Putamen (tissue), 1 donor: ENCODE measurements at places on chromosomes 2 and 18.

DNA sequence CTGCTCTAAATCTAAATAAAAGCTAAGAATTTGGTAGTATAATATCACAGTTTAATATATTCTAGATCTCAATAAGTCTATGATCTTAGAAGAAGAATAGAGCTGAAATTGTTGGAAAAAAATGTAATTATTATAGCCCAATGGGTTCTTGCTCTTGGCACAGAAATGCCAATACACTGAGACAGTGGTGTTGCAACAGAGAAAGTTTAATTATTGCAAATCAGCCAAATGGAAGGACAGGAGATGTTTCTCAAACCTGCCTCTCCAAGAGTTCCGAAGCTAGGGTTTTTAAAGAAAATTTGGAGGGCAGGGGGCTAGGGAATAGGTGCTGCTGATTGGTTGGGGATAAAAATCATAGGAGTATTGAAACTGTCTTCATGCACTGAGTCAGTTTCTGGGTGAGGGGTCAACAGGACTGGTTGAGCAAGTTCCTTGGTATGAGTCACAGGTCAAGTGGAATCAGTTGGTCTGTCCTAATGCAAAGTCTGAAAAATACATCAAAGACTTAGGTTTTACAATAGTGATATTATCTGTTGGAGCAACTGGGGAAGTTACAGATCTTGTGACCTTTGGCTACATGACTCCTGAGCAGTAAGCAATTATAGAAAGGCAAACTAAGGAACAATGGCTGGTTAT, 228.6 kb downstream of the CD226 start:
- DNase-seq = no peak

GRCh38 chr18:60870261-60871153, 462.7 kb upstream of the CDH20 start:
- no peak for DNase-seq

- DNase-seq = no peak
Observed at GRCh38 chr2:113273027-113273551, 5.6 kb downstream of the PAX8 start.

GRCh38 chr2:196915507-196916189, 10.9 kb downstream of the PGAP1 start:
- no peak for DNase-seq

- DNase-seq = no peak
Observed at GRCh38 chr2:72183016-72183415, 35.4 kb upstream of the CYP26B1 start.

DNA sequence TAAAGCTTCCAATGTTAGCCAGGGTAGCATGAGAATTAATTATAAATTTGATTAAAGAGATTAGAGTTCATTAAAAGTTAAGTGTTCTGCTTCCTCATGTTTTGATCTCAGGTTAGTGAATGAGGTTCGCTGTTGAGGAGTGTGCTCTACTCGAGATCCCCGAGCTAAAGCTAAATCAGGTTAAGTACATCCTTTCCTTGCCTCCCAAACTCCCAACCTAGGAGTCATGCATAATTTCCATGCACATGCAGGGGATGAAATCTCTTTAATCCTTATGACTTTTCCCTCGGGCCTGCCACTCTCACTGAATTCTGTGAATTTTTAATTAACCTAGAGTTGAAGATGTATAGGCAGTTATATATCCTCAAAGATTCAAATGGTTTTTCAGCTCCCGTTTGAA, 156.1 kb upstream of the NCK2 start:
- no peak for DNase-seq

DNA sequence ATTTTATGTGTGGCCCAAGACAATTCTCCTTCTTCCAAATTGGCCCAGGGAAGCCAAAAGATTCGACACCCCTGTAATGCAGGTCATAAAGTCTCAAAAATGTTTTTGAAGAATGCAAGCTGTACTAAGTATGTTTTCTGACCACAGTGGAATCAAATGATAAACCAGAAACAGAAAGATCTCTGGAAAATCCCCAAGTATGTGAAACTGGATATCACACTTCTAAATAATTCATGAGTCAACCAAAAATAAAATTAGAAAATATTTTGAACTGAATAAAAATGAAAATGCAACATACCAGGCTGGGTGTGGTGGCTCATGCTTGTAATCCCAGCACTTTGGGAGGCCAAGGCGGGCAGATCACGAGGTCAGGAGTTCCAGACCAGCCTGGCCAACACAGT, 34.1 kb upstream of the UBE2F start:
- DNase-seq = no peak

DNA sequence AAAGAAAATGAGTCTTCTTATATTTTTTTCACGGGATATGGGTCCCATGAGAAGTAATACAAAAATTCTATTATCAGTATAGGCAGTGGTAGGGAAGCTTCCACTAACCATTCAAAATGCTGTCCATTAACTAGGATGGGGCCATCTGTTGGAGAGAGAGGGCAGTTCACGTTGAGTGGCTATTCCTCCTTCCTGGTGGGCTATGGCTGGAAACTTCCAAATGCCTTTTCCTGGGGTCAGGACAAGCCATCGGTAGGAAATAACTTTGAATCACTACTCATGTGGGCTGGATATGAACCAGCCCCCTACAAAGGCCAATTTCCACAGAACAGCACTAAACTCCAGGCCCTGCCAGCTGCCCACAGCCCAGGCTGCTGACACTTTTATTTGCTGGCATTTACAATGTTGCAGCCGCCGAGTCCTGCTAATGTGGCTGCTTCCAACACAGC, 156.1 kb upstream of the HNRNPA3 start:
- DNase-seq = no peak

- DNase-seq = no peak
Observed at GRCh38 chr2:141186413-141187074, 944.3 kb downstream of the LRP1B start.

GRCh38 chr2:24984912-24985311, 13.2 kb upstream of the DNAJC27 start:
- no peak for DNase-seq

DNA sequence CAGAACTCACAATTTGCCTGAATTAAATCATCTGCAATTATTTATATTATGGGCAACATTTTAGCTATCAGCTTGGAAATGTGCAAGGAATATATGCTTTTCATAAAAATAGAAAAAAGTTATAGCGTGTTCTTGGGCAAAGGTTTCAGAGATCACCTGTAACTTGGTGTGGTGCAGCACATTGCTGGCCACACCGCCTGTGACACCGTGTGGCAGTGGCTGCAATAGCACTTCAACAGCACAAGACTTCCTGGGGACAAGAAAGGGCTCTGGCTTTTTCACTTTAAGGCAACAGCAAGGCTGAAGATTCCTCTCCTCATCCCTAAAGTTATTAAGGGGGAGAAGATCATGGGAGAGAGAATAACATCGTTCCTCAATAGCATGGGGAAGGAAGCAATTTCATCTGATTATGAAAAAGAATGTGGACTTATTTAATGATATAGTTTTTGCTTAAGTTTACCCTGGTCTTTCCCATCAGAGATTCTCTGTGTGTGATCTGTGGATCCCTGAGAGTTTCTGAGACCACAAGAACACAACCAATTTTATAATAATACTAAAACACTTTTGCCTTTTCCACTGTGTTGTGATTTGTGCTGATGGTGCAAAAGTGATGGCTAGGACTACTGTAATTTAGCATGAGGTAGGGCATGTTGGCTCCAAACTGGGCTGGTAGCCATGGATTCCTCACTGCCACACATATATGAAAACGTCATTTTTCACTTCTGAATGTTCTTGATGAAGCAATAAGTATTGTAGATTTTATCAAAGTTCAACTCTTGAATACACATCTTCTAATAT, 15.0 kb upstream of the SERPINB3 start:
- no peak for DNase-seq

DNA sequence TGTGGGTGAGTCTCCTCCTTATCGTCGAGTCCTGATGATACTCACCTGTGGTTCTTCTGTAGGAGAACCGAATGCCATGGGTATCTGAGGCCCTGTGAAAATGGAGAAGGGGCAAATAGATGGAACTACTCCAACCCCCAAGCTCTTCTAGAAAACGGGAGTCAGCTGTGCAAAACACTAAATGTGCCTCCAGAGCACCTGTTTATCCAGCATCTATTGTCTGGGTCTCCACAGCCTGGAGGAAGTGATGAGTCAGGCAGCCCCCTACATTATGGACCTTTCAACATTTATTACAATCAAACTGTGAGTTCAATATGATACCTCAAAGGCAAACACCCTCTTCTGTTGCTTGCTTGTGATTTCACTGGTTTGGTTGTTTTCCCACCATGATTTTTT, 9.8 kb upstream of the LRRFIP1 start:
- DNase-seq = no peak

DNA sequence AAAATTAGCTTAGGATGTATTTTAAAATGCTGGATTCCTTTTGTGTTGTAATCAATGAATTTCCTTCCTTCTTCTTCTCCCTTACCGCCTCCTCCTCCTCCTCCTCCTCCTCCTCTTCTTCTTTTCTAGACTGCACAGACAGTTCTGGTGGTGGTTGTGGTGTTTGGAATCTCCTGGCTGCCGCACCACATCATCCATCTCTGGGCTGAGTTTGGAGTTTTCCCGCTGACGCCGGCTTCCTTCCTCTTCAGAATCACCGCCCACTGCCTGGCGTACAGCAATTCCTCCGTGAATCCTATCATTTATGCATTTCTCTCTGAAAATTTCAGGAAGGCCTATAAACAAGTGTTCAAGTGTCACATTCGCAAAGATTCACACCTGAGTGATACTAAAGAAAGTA, 18.8 kb downstream of the GALR1 start:
- DNase-seq = no peak

DNA sequence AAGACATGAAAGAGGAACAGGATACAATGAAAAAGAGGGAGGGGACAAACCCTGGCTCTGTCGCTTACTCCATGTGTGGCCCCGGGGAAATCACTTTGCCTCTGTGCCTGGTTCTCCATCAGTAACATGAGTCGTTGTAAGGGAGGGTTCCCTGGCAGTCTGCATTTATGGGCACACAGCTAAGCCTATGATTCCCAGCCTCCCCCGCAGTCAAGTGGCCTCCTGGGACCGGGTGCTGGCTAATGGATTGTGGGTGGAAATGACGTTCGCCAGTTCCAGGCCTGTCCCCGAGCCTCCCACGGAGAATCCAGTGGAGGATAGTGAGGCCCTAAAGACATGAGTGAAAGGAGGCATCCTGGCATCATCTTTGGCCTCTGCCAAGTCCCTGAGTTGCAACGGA, 42.7 kb downstream of the SFXN5 start:
- no peak for DNase-seq

GRCh38 chr2:224816816-224817215, 100.7 kb upstream of the CCDC195 start:
- DNase-seq = no peak

DNA sequence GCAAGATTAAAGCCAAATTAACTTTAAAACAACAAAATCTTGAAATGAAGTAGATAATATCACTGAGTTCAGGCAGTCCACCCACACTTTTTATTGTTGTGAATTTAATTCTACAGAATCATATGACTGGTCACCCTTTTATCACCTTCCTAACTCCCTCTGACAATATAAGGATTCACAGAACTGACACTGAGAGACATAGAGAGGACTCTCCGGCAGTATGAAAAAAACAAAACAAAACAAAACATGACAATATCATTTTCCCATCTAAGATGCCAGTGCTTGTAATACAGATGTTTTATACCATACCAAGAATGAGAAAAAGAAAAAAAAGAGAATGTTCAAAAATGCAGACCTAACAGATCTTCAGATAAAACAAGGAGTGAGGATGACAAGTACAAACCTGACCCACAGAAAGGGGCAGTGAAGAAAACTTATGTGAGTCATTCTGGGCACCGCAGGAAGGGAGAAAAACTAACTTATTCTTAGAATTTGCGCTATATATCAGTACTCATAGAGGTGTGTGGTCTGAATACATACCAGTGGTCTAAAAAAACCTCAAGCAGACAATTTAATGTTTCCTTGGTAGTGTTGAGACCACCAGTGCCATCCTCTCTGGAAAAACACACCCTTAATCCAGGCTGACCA, 136.6 kb downstream of the ZAP70 start:
- no peak for DNase-seq

DNA sequence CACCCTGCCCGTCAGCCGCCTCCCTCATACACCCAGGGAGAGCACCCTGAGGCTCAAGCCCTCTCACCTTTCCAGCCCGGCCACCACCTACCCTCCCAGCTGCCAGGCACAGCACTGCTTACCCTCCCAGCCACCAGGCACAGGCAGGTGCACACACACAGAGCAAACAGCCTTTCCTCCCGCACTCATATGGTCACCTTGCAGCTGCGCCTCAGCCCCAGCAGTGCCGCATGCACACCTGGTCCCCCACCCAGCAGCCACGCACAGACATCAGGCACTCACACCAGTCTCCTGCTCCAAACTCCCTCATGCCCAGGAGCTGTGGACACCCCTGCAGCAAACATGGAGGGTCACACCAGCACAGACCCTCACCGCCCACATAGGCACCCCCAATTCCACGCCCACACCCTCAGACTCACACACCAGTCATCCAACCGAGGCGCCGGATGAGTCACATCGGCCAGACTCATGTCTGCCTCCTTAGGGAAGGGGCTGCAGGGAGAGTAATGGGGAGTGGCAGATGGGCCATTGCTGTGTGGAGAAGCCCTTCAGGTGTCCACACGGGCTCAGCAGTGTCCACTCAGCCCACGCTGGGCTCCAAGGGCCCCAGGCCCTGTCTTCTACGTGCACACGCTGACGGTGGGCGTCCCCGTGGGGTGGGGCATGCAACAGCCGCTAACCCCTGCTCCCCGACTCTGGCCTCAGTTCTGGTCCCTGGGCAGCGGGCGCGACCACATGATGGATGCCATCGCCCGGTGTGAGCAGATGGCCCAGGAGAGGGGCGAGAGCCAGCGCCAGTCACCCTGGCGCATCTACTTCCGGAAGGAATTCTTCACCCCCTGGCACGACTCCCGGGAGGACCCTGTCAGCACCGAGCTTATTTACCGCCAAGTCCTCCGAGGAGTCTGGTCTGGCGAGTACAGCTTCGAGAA, 22.3 kb upstream of the GPR17 start:
- DNase-seq = no peak

DNA sequence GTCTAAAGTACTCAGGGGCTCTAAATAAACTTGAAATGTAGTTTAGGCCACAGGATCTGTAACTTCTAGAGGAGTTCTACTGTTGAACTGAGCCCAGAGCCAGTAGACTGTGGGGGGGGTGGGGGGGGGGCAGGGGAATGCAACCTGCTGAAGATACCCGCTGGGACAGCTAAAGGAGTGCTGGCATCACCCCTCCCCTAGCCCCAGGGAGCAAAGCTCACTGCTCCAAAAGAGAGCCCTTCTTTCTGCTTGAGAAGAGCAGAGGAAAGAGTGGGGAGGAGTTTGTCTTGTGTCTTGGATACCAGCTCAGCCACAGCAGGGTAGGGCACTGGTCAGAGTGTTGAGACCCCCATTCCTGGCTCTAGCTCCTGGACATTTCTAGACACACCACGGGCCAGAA, 414.0 kb upstream of the KLHL29 start:
- DNase-seq = no peak

DNA sequence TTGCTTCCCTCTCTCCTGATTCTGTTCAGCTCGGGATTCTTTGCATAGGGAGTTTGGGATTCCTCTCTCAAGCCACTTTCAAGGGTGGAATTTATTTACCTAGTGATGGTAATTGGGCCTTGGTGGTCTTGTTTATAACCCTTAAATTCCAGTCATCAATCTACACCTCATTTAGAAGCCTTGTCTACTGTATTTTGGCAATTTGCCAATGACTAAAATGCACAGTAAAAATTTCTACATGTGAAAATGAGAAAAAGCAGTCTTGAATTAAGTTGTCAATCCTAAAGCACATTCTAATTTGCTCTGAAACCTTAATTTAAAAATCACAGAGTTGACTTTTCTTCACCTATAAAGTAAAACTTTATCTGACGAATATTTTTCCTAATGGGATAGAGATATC, 749.2 kb upstream of the CRIM1 start:
- no peak for DNase-seq
